ENCODE measurements at places on chromosomes 4 and X. TPM values are rescaled to one million over a fixed set of nuclear protein-coding genes. Genes with fewer than 3 reads are reported as not detected.

DNA sequence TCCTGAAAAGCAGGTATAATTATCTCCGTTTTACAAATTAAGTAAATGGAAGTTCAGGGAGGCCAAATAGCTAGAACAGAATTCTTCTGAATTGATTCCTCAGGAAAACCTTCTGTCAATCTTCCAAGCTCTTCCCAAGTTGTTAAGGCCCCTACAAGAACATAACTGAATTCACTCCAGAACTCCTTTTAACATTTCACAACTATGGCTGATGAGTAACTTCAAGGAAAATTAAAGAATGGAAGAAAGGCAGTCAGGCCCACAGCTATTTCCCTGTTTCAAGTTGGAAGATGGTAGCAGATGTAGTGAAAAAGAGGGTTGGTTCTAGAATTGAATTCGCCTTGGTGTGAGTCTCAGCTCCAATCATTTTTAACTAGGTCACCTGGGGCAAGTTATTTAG lies 15.9 kb downstream of the SETD7 start:
- DNase-seq: no peak

DNA sequence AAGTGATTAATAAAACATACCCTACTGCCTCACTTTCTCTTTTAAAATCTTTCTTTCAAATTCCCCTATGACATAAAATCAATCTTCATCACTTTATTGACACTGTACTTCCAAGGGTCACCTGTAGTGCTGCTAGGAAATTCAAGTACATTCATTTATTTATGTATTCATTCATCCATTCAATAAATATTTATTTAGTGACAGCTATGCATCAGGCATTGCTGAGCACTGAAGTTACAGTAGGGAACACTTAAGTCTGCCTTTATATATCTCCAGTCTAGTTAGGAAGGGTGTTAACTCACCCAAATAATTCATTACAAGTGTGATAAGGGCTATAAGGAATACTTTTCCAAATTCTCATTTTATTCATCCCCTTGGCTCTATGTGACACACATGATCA lies 2.3 kb downstream of the SYTL5 start:
- no peak for DNase-seq

DNA sequence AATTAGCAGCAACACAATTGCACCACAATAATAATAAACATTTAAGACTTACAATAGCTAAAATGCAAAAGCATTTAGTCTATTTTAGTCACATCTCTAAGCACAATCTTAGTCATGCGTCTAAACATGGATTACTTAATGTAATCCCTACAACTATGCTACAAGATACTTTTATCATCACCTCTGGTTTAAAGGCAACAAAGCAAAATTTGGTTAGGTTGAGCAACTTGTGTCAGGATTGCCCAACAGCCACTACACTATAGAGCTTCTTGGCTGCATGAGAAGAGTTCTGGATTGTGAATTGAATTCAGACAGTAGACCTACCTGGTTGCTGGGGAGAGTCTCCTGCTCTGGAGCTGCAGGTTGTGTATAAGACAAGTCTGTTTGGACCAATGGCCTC lies 146.5 kb upstream of the PUDP start:
- DNase-seq: no peak

DNA sequence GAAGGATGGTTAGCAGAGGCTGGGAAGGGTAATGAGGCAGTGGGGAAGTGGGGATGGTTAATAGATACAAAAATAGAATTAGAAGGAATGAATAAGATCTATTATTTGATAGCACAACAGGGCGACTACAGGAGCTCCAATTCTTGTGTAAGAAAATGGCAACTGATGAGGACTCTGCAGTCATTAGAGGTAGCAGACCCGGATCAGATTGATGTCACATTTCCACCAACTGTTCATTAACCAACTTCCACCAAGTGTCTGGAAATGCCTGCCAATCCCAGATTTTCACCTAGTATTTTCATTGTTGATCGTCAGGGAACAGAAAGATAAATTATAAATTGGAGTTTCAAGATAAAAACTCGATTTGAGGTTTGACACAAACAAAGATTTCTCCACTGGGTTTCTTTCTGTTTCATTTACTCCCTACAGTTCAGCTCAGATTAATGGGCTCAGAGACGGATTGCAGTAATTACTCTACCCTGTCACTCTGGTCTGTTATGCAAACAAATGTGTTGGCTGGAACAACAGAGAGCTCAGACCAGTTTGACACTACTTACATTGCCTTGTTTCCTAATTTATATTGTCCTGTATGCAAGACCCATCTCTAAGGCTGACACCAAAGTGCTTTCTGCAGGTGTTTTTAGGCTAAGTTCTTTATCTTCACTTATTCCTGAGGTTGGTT lies 909.2 kb upstream of the PRKX start:
- DNase-seq: no peak

GRCh38 chr4:173272996-173273395 lies 61.2 kb downstream of the HMGB2 start:
- DNase-seq: no peak

DNA sequence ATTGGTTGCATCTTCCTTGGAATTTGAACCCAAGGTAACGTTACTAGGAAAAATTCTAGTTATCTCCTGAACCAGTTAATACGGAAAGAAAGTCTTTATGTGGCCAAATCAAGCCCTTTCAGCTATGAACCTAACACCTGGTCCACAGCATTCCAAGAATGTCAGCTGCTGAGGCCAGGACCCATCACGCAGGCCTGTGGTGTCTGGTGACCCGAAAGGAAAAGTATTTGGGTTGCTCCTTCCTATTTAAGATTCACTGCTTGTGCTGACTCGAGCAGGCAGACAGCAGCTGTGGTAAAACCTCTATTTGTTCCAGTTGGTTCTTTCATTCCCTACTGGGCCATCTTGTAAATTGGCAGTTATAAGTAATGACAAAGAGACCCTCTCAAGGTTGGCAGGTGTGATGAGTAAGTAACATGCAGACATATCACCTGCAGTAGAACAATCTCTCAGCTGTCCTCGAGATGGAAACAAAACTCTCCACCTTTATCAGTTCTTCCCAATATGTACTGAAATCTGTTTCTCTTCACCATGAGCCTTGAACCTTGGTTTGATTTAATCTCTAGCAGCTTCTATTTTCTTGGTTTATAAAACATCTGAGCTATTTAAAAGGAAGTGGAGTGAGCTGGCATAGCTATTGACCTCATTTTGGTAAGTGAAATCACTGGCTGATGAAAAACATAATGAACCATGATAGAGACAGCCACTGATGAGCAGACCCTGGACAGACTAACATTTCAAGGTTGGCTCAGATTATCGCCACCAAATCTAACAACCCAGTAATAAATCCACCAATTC lies 182.1 kb upstream of the SMIM31 start:
- no peak for DNase-seq

GRCh38 chr4:91837608-91838029 lies 466.1 kb upstream of the GRID2 start:
- no peak for DNase-seq

- DNase-seq: no peak
Observed at GRCh38 chrX:42754115-42754514, 23.8 kb downstream of the PPP1R2C start.

GRCh38 chrX:130418066-130418465 lies 16.3 kb downstream of the RBMX2 start:
- DNase-seq: no peak

GRCh38 chrX:68692651-68693050 lies 45.2 kb downstream of the STARD8 start:
- DNase-seq: no peak

DNA sequence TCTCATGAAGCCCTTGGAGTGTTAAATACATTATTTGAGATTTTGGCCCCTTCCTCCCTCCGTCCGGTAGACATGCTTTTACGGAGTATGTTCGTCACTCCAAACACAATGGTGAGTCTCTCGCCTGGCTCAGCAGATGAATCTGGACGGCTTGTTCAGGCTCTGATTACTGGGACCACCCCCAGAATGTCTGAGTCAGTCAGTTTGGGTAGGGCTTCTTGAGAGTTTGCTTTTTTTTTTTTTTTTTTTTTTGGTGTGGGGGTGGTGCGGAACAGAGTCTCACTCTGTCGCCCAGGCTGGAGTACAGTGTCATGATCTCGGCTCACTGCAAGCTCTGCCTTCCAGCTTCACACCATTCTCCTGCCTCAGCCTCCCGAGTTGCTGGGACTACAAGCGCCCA lies 62.4 kb upstream of the MSANTD1 start:
- DNase-seq: no peak

- no peak for DNase-seq
Observed at GRCh38 chrX:46200413-46200812, 344.8 kb downstream of the ZNF674 start.

GRCh38 chrX:47327902-47328301 lies 42.5 kb upstream of the ZNF157 start:
- no peak for DNase-seq

- no peak for DNase-seq
Observed at GRCh38 chr4:19924761-19925160, 326.9 kb upstream of the SLIT2 start.

GRCh38 chrX:137563681-137564651 lies 2.0 kb upstream of the ZIC3 start:
- no peak for DNase-seq

GRCh38 chrX:151177141-151178027 lies 1.0 kb downstream of the GPR50 start:
- no peak for DNase-seq

ZAR1 gene
- not detected for polyA plus RNA-seq

PABPC1L2B gene
- not detected for polyA plus RNA-seq

PASD1 gene
- 0.05 TPM for polyA plus RNA-seq

DIPK2B gene
- 9.9 TPM for polyA plus RNA-seq

C4orf36 gene
- polyA plus RNA-seq: 1.4 TPM

GAGE1 gene
- not detected for polyA plus RNA-seq

ANK2 gene
- 80.7 TPM for polyA plus RNA-seq

ZXDA gene
- polyA plus RNA-seq: 5.5 TPM
